Mesothelial cell of epicardium (in vitro differentiated cells): ENCODE measurements at places on chromosomes 3 and 15.
A peak's percentile ranks its signal among the peaks of the same experiment; 100 is the strongest.

DNA sequence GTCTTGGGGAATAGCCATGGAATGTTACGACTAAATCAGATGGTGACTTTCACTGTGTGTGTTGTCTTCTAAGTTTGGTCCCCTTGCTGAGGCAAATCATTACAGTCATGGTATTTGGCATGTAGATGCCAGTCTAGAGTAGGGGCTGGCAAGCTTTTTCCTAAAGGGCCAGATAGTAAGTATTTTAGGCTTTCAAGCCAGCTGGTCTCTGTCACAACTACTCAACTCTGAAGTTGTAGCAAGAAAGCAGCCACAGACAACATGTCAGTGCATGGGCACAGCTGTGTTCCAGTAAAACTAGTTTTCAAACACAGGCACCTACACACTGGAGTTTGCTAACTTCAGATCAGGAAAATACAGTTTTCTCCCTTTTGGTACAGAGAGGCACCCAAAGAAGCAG, 39.3 kb downstream of the CCR3 start:
- no peak overlapping the region for H3K27ac ChIP-seq
- DNase-seq: no peak
- no peak overlapping the region for H3K4me3 ChIP-seq
- no peaks in the 10 kb centered on the region for H3K36me3 ChIP-seq

DNA sequence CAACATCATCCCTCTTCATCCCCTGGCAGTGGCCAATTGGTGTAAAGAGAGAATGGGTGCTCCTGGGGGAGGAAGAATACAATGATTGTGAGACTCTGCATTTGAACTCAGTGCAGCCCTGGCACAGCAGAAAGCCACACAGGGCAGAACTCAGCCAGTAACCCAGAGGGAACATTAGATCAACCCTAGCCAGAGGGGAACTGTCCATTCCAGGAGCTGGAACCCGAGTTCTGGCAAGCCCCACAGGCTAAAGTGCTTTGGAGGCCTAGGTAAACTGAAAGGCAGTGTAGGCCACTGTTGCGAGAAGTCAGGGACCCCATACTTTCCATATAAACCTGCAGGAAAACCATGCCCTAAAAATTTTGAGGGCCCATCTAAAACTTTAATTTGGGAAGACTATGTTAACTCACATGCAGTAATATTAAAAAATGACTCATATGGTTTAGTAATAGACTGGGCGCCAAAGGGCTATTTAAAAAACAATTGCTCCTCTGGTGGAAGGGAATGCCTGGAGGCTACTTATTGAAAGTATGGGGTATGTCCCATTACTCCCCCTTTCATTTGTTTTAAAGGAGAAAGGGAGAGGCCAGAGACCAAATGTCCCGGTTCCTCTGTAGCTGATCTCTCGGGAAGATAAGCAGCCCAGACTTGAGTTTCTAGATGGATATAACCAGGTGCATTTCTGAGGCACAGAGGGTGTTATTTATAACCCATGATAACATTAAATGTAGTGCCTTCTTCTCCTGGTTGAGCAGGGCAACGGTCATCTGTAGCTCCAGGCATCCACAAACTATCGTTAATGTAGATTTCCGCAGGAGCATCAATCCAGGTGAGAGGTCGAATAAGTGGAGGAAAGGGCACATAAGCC, 5.8 kb upstream of the RAD51 start:
- DNase-seq: no peak
- no peaks in the 10 kb centered on the region for H3K27me3 ChIP-seq
- peaks cover 3% of the 10 kb centered on the region for H3K36me3 ChIP-seq
- H3K4me1 ChIP-seq: peaks cover 5% of the 10 kb centered on the region
- no peak overlapping the region for H3K4me3 ChIP-seq
- no peak overlapping the region for H3K27ac ChIP-seq

- H3K27me3 ChIP-seq: peaks cover 57% of the 10 kb centered on the region
- no peaks in the 10 kb centered on the region for H3K36me3 ChIP-seq
- no peak overlapping the region for H3K4me3 ChIP-seq
- peaks cover 12% of the 10 kb centered on the region for H3K4me1 ChIP-seq
- H3K27ac ChIP-seq: no peak overlapping the region
These were observed 200.7 kb downstream of the TLE3 start for GRCh38 chr15:69897061-69897460.

- no peak overlapping the region for H3K4me3 ChIP-seq
- H3K27ac ChIP-seq: no peak overlapping the region
- peaks cover 2% of the 10 kb centered on the region for H3K27me3 ChIP-seq
- H3K4me1 ChIP-seq: no peaks in the 10 kb centered on the region
These were observed 62.1 kb downstream of the RASGRF1 start for GRCh38 chr15:79028411-79028964.

GRCh38 chr3:15172806-15173205, 33.2 kb upstream of the CAPN7 start:
- peaks cover 85% of the 10 kb centered on the region for H3K27me3 ChIP-seq
- H3K4me1 ChIP-seq: no peaks in the 10 kb centered on the region
- no peak for DNase-seq
- no peaks in the 10 kb centered on the region for H3K36me3 ChIP-seq
- H3K4me3 ChIP-seq: no peak overlapping the region
- H3K27ac ChIP-seq: no peak overlapping the region

GRCh38 chr15:50224606-50225005, 40.9 kb downstream of the HDC start:
- no peaks in the 10 kb centered on the region for H3K4me1 ChIP-seq
- H3K27ac ChIP-seq: no peak overlapping the region
- no peaks in the 10 kb centered on the region for H3K36me3 ChIP-seq
- DNase-seq: no peak
- no peaks in the 10 kb centered on the region for H3K27me3 ChIP-seq

DNA sequence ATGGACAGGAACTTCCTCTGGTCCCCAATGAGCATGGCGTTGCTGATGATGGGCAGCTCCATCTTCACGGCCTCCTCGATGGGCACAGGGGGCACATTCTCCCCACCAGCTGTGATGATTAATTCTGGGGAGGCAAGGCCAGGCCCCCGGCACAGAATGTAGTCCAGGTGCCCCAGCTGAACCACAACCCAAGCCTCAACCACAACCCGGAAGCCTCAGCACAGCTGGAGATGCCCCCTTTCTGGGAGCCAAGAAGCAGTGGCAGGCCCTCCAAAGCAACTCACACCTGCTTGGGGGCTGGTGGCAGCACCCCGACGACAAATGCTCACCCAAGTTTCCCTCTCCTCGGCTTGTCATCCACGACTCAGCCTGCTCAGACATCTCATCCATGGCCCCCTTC, 25.2 kb downstream of the IDH3A start:
- peaks cover 2% of the 10 kb centered on the region for H3K27me3 ChIP-seq
- DNase-seq: no peak
- no peaks in the 10 kb centered on the region for H3K4me1 ChIP-seq

DNA sequence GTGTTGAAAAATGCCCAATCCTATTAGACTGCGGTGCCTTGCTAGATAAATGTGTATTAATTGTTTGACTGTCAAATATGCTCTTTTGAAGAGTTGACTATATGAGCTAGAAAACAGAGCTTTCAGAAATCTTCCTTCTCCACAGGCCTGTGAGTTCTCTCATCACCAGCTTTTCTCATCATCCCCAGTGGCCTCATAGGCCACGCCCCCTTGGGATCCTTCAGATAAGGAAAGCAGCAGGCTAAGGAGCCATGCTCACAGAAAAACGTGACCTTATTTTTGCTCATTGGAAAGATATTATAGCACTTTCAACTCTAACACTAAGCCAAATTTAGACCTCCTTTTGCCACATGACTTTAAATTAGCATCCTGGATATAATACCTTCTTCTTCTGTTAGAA, 514.4 kb upstream of the ARRDC4 start:
- H3K36me3 ChIP-seq: no peaks in the 10 kb centered on the region
- no peak overlapping the region for H3K4me3 ChIP-seq
- DNase-seq: no peak
- no peaks in the 10 kb centered on the region for H3K4me1 ChIP-seq
- H3K27ac ChIP-seq: no peak overlapping the region
- no peaks in the 10 kb centered on the region for H3K27me3 ChIP-seq

DNA sequence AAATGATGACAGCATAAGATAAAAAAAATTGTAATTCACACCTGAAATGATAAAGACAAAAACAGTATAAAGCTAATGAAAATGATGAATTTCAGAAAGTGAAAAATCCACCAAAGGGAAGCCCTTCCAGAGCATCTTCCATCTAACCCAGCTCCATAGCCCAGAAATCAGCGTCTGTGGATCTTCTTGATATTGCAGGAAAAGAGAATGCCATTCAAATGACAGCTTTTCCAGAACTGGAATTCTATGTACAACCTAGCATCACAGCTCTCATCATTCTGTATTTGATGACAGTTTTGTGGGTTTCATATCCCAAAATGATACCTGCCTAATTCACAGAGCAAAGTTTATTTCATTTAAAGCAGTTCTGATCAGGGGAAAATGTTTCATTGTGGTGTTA, 267.3 kb downstream of the FHIT start:
- H3K36me3 ChIP-seq: peaks cover 13% of the 10 kb centered on the region
- peaks cover 21% of the 10 kb centered on the region for H3K4me1 ChIP-seq
- H3K27ac ChIP-seq: no peak overlapping the region
- no peak for DNase-seq

- H3K4me1 ChIP-seq: peaks cover 6% of the 10 kb centered on the region
- DNase-seq: no peak
- no peak overlapping the region for H3K27ac ChIP-seq
These were observed 106.3 kb downstream of the DMXL2 start for GRCh38 chr15:51516291-51516690.

DNA sequence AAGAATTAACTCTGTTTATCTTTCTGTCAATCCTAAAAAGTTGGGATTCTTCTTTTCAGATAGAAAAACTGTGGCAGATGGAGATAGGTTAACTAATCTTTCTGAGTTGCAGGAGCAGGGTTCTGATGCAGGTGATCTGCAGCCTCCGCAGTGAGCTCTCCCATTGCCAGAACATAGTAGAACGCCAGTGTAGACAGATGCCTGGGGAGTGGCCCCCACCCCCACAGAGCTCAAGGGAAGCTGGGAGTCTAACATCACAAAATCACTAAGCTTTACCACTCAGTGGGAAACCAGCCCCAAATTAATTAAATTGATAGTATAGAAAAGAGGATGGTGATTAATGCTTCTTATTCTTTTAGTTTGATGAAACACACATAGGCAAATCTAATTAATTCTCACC, 295.0 kb upstream of the ATP10A start:
- peaks cover 11% of the 10 kb centered on the region for H3K27me3 ChIP-seq
- no peaks in the 10 kb centered on the region for H3K4me1 ChIP-seq
- no peak overlapping the region for H3K27ac ChIP-seq

GRCh38 chr15:25454771-25455170, 15.9 kb upstream of the UBE3A start:
- no peaks in the 10 kb centered on the region for H3K36me3 ChIP-seq
- no peak overlapping the region for H3K4me3 ChIP-seq
- no peaks in the 10 kb centered on the region for H3K27me3 ChIP-seq
- DNase-seq: no peak
- no peak overlapping the region for H3K27ac ChIP-seq

DNA sequence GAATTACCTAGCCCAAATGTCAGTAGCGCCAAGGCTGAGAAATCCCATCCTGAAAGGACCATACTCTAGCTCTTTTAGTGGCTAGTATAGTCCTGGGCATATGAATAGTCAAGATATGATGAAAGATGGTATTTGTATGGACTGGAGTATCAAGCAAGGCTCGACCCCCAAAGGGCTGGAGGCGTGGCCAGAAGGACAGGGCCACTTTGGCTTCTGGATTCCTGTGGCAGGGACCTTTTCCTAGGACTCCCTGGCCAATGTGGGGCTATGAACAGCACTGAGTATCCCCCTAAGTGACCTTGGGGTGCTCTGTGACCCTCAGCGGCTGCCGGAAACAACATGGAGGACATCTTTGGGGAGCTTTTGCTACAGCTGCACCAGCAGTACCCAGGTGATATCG, 6.0 kb downstream of the MPI start:
- peaks cover 26% of the 10 kb centered on the region for H3K36me3 ChIP-seq
- no peak overlapping the region for H3K4me3 ChIP-seq
- no peaks in the 10 kb centered on the region for H3K27me3 ChIP-seq
- no peak overlapping the region for H3K27ac ChIP-seq
- peaks cover 2% of the 10 kb centered on the region for H3K4me1 ChIP-seq

GRCh38 chr15:67146234-67146633, 80.8 kb downstream of the SMAD3 start:
- H3K27me3 ChIP-seq: no peaks in the 10 kb centered on the region
- DNase-seq: no peak
- peak overlapping the region; percentile 90 for H3K27ac ChIP-seq
- H3K36me3 ChIP-seq: no peaks in the 10 kb centered on the region

DNA sequence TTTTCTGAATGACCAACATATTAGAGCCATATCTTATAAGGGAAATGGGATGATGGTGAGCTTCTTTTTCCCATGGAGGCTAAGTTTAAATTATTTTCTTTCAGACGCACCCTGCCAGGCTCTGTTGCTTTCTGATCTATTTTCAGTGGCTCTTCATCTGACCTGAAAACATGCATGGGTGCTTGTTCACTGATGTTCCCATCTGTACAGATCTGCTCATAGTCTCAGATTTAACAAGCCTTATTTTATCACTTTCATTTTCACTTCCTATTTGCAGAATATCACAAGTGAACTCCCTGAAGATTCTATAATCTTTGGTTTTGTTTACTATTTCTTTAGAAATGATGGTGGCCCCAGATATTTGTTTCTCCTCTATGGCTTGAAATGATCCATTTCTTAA, 31.1 kb upstream of the SUCLG2 start:
- no peak for DNase-seq
- H3K4me1 ChIP-seq: no peaks in the 10 kb centered on the region
- no peak overlapping the region for H3K4me3 ChIP-seq
- H3K27me3 ChIP-seq: no peaks in the 10 kb centered on the region
- no peaks in the 10 kb centered on the region for H3K36me3 ChIP-seq

DNA sequence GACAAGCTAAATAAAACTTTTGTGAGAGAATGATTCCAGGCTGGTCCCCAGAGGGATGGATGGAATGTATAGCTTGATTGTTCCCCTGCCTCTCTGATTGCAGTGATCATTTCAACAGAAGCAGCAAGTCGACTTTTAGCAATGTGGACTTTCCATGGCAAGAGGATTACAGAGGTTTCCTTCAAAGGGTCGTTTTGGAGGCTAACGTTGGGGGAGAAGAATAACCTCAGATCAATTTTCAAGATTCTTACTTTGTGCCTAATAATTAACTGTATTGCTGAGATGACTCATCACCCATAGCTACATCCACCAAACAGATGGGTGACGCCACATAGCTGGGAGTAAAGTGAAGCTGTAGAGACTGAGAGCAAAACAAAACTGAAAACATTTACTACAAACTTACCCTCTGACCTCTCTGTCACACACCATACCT, 79.9 kb downstream of the GTPBP8 start:
- no peak overlapping the region for H3K27ac ChIP-seq
- H3K27me3 ChIP-seq: no peaks in the 10 kb centered on the region
- no peak for DNase-seq
- peaks cover 12% of the 10 kb centered on the region for H3K36me3 ChIP-seq
- H3K4me1 ChIP-seq: peaks cover 5% of the 10 kb centered on the region

- DNase-seq: no peak
- no peaks in the 10 kb centered on the region for H3K4me1 ChIP-seq
- no peak overlapping the region for H3K27ac ChIP-seq
- no peaks in the 10 kb centered on the region for H3K27me3 ChIP-seq
These were observed 43.9 kb upstream of the BHLHE40 start for GRCh38 chr3:4935347-4935746.

DNA sequence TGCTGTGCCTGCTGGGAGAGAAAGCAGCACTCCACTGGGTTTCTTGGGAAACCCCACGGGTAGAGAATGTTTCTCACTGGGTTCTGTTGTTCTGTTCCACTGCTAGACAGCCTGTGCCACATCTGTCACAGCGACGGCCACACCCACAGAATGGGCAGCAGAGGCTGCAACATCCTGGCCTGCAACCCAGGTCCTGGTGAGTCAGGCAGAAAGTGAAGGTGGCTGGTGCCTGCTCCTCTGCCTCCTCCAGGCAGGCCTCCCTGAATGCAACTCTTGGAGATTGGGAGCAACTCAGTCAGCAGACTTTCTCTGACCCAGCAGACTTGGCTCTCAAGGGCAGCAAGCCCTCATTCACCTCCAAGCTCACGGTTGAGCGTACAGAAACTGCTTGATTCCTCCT, 13.0 kb downstream of the C3orf18 start:
- no peak for DNase-seq
- peaks cover 33% of the 10 kb centered on the region for H3K27me3 ChIP-seq
- H3K36me3 ChIP-seq: no peaks in the 10 kb centered on the region
- H3K4me3 ChIP-seq: no peak overlapping the region
